ENCODE measurements at places on chromosomes 12 and 14. TPM values are rescaled to one million over a fixed set of nuclear protein-coding genes. Genes with fewer than 3 reads are reported as not detected.

CMA1 gene
- total RNA-seq: not detected

L3HYPDH gene
- 14.0 TPM for total RNA-seq

MOK gene
- 7.0 TPM for total RNA-seq

PSMA6 gene
- 475 TPM for total RNA-seq

DNA sequence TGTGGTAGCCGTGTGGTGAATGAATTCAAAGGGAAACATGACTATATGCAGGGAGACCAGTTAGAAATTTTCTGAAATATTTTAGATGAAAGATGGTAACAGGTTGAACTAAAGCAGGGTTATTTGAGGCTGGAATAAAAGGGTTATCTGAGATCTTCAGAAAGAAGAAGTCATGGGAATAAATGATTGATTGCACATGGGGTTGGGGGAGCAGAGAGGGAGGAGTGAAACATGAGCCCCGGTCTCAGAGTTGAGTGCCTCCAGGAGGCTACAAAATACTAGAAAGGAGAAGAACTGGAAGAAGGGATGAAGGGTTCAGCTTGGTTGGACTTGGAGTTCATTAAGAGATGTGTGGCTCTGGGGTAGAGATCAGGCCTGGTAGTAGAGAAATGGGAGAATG is 16.3 kb upstream of the FGF23 start:
- no peaks in the 10 kb centered on the region for H3K36me3 ChIP-seq
- no peak overlapping the region for H3K27ac ChIP-seq
- H3K4me3 ChIP-seq: no peak overlapping the region
- no peak for DNase-seq
- no peaks in the 10 kb centered on the region for H3K4me1 ChIP-seq
- peaks cover 37% of the 10 kb centered on the region for H3K27me3 ChIP-seq

DNA sequence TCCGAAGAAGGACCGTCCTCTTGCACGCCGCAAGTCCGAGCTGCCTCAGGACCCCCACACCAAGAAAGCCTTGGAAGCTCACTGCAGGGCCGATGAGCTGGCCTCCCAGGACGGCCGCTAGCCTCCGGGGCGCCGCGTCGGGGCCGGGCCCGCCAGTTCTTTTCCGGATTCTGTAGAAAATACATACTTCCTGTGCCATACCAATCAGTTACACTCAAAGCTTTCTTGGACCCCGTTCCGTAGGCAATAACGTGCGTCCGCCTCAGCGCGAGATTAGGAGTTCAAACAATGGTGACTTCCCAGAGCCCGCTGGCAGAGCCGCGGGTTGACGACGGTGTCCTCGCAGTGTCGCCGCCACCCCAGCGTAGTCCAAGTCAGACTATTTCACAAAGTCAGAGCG is 39.2 kb upstream of the DYNC1H1 start:
- no peaks in the 10 kb centered on the region for H3K27me3 ChIP-seq
- H3K4me3 ChIP-seq: no peak overlapping the region
- H3K4me1 ChIP-seq: no peaks in the 10 kb centered on the region
- H3K27ac ChIP-seq: no peak overlapping the region
- DNase-seq: no peak

DNA sequence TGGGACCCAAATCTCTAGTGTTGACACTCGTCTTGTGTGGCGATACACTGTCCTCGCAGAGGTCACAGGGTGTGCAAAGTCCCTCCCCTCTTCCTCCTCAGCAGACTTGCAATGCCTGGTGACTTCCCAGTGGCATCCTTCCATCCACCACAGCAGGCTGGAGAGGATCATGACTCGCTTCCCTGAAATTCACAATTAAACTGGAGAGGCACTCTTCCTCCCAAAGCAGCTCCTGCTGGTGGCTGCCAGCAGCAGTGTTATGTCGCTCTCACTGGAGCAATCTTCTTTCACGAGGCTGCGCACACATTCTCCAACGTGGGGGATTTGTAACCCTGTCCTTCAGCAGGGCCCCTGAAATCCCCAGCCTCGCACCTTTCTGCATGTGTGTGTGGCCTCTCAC is 145.2 kb upstream of the TMCC3 start:
- no peaks in the 10 kb centered on the region for H3K36me3 ChIP-seq
- H3K27me3 ChIP-seq: peaks cover 7% of the 10 kb centered on the region
- no peak for DNase-seq
- H3K4me3 ChIP-seq: no peak overlapping the region
- H3K27ac ChIP-seq: no peak overlapping the region

DNA sequence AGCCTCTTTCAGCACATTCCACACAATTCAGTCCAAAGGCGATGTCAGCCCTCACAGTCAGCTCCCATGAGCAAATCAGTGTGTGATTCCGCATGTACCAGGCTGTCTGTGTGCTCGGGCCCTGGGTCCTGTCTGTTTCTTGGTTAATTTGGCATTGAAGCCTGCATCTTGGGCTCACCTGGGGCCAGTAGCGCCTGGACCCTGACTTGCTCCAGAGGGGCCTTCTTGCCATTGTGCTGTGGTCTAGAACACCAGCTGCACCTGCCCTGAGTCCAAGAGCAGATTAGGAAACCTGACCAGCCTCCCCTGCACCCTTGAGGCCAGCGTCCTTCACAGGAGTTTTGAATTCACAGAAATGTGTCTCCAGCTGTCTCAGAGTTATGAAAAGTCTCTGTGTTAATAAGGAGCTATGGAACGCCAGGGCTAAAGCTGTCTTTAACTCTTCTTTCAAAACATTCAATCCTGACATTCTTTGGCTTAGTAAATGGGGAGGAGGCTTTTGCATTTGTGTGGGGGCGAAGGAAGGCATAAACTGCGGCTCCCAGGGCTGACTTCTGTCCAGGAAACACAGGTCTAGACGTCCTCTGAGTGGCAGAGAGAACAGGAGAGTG is 102.2 kb downstream of the ARF6 start:
- peaks cover 58% of the 10 kb centered on the region for H3K4me1 ChIP-seq
- peaks cover 7% of the 10 kb centered on the region for H3K36me3 ChIP-seq
- H3K27ac ChIP-seq: no peak overlapping the region
- DNase-seq: no peak
- no peaks in the 10 kb centered on the region for H3K27me3 ChIP-seq

- no peaks in the 10 kb centered on the region for H3K27me3 ChIP-seq
- no peak overlapping the region for H3K27ac ChIP-seq
- H3K4me3 ChIP-seq: no peak overlapping the region
- H3K4me1 ChIP-seq: peaks cover 24% of the 10 kb centered on the region
Measured at GRCh38 chr12:19464192-19464580, 24.9 kb downstream of the AEBP2 start.

- H3K36me3 ChIP-seq: peaks cover 4% of the 10 kb centered on the region
- no peaks in the 10 kb centered on the region for H3K27me3 ChIP-seq
- DNase-seq: peak; percentile 31
- peak overlapping the region; percentile 86 for H3K27ac ChIP-seq
Measured at GRCh38 chr12:107368586-107368985, 275.2 kb upstream of the CRY1 start.

DNA sequence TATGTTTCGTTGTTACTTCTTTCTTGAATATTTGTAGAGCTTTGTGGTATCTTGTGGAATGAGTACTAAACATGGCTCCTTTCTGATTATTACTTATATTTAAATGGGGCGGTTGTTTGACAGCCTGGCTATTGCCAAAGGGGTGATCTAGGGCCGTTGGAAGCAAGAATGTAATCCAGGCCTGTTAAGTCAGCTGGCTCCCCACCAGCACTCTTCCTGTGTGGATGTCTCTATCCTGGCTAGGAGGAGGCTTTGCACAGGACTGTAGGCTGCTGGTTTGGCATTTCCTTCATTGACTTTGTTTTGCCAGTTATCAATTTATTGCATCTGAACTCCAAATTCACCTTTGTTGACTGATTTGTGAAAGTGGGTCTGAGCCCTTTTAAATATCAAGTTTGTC is 5.6 kb downstream of the FAM234B start:
- H3K4me1 ChIP-seq: peaks cover 9% of the 10 kb centered on the region
- H3K4me3 ChIP-seq: no peak overlapping the region
- DNase-seq: no peak
- H3K27ac ChIP-seq: no peak overlapping the region
- H3K27me3 ChIP-seq: peaks cover 3% of the 10 kb centered on the region

DNA sequence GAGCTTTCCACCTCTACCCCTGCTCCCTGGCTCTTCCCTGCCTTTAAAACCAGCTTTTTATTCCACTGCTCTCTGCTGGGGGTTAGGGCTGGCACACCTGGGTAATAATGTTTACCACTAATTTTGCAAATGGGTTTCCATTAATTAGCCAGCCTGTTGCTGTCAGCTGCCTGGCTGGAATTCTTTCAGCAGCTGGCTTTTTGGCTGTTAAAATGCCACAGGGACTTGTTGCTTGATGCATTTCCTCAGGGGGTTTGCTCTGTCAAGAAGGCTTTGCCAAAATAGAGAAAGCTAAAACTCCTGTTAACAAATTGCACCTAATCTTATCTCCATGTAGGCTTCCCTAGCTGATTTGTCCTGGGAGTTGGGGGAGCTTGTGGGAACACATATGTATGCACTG is 51.8 kb upstream of the PSMC1 start:
- H3K4me1 ChIP-seq: no peaks in the 10 kb centered on the region
- no peaks in the 10 kb centered on the region for H3K36me3 ChIP-seq
- DNase-seq: no peak
- no peak overlapping the region for H3K27ac ChIP-seq
- no peak overlapping the region for H3K4me3 ChIP-seq

GRCh38 chr12:92365836-92366235 is 220.2 kb upstream of the BTG1 start:
- no peak overlapping the region for H3K4me3 ChIP-seq
- peaks cover 45% of the 10 kb centered on the region for H3K4me1 ChIP-seq
- peaks cover 12% of the 10 kb centered on the region for H3K36me3 ChIP-seq
- H3K27me3 ChIP-seq: no peaks in the 10 kb centered on the region
- DNase-seq: no peak

GRCh38 chr14:92121670-92122350 is at the start of the genes CPSF2 and NDUFB1:
CPSF2 (plus strand) TSS chr14:92121969; CDS start chr14:92130985, 9,016 bp downstream.
NDUFB1 (minus strand) TSS chr14:92121706; CDS start chr14:92117637, 4,069 bp downstream.
- H3K4me1 ChIP-seq: peaks cover 29% of the 10 kb centered on the region
- H3K4me3 ChIP-seq: peak within 1 kb of the TSS; percentile 97
- peak; percentile 80 for DNase-seq

- no peaks in the 10 kb centered on the region for H3K36me3 ChIP-seq
- H3K4me3 ChIP-seq: no peak overlapping the region
- no peaks in the 10 kb centered on the region for H3K4me1 ChIP-seq
- no peak for DNase-seq
- H3K27ac ChIP-seq: no peak overlapping the region
Measured at GRCh38 chr12:97404093-97404492, 58.5 kb upstream of the RMST start.

- no peaks in the 10 kb centered on the region for H3K36me3 ChIP-seq
- peaks cover 11% of the 10 kb centered on the region for H3K4me1 ChIP-seq
- no peak for DNase-seq
- H3K27me3 ChIP-seq: peaks cover 2% of the 10 kb centered on the region
Measured at GRCh38 chr14:60865378-60866127, 115.3 kb downstream of the TRMT5 start.

DNA sequence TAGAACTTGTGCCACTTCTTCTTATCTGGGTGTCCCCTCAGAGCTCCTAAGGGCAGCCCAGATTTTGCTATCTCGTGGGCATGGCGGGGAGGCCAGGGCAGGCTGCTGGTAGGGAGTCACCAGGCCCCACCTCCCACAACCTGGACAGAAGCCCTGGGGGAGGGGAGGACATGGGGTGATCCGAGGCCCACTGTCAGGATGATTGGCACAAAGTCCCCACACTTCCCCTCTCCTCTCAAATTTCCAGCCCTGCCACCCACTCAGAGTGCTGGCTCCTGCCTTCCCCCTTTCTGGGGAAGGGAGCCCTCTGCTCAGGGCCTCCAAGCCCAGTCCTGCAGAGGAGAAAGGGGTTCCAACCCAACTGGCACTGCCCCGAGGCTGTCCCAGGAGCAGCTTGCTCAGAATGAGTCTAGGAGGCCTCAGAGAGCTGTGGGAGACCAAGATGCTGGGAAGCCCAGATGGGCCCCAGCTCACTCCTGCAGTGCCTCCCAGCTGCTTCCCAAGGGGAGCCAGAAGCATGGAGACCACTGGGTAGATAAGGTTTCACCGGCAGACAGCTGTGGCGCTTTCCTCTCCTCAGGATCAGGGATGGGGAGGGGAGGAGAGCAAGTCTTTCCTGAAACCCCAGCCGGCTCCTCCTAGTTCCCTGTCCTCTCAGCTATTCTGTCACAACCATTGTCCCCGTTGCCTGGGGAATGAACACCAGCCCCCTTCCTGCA is 82.8 kb downstream of the B4GALNT3 start:
- no peak for DNase-seq
- H3K27me3 ChIP-seq: peaks cover 13% of the 10 kb centered on the region
- H3K4me3 ChIP-seq: no peak overlapping the region
- peaks cover 2% of the 10 kb centered on the region for H3K36me3 ChIP-seq
- H3K27ac ChIP-seq: no peak overlapping the region
- peaks cover 27% of the 10 kb centered on the region for H3K4me1 ChIP-seq

DNA sequence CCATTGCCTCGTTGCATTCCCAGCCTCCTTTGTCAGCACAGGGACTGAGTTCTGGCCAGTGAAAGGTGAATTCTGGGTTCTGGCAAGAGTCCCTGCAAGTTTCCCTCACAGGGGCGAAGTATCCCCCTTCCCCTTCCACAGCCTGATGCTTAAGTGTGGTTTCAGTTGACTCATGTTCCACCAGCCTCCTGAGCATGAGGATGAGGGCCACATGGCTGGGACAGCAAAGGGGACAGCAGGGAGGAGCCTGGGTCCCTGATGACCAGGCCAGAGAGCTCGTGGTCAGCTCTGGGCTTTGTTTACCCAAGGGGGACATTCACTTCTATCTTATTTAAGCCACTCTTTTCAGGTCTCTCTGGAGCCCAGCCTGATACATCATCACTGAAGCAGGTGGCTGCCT is 36.5 kb downstream of the CACNA2D4 start:
- H3K4me3 ChIP-seq: no peak overlapping the region
- H3K27me3 ChIP-seq: no peaks in the 10 kb centered on the region
- no peak for DNase-seq
- no peak overlapping the region for H3K27ac ChIP-seq

DNA sequence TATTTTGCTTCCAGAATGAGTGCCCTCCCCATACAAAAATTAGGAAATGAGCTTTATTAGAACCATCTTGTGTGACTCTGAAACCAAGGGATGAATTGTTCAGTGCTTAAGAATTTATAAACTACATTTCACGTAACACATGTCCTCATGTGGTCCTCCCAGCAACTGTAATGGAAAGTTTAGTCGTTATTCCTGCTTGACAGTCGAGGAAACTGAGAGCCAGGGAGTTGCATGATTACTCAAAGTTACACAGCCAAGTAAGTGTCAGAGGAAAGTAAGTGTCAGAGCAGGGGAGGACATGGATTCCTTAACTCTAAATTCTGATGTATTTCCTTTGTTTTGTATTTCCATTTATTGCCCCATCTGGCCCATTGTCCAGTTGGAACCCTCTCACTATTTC is 453.9 kb downstream of the FUT8 start:
- no peak overlapping the region for H3K27ac ChIP-seq
- peaks cover 41% of the 10 kb centered on the region for H3K4me1 ChIP-seq
- H3K36me3 ChIP-seq: peaks cover 6% of the 10 kb centered on the region

- H3K4me3 ChIP-seq: no peak overlapping the region
- no peaks in the 10 kb centered on the region for H3K36me3 ChIP-seq
- no peaks in the 10 kb centered on the region for H3K27me3 ChIP-seq
- no peak overlapping the region for H3K27ac ChIP-seq
Measured at GRCh38 chr12:131129839-131130238, 176.1 kb downstream of the ADGRD1 start.

GRCh38 chr12:116759783-116760621 is 21.9 kb downstream of the RNFT2 start:
- peak overlapping the region; percentile 62 for H3K27ac ChIP-seq
- H3K36me3 ChIP-seq: no peaks in the 10 kb centered on the region
- DNase-seq: no peak
- peaks cover 15% of the 10 kb centered on the region for H3K4me1 ChIP-seq
- H3K4me3 ChIP-seq: peak overlapping the region; percentile 76
